HEK293T (cell line): ENCODE measurements at places on chromosomes 11 and 22.

- peak; percentile 90 for DNase-seq
These were observed 255 bp upstream of the SYNGR1 start for GRCh38 chr22:39349506-39349966.

DNA sequence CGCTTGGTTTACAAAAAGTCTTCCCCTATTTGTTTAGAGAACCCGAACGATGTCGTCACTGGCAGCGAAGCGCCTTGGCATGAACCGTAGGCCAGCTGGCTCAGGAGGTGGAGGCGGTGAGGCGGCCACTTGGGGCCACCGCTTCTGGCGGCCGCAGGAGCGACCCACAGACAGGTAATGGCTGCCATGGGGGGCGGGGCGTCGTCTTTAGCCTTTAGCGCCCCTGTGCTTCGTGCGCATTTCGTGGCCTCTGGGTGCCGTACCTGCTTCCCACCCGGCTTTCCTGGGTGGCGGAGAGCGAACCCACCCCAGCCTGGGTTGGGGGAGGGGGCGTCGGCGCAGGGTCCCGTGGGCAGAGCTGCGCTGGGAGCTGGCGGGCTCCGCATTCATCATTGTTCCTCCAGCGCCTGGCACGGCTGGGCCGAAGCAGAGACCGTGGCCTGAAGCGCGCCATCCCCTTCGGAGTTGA, 469 bp upstream of the OSBP2 start:
- DNase-seq: peak; percentile 66

- DNase-seq: no peak
These were observed 59.9 kb upstream of the B3GNT6 start for GRCh38 chr11:76974179-76974891.

- no peak for DNase-seq
These were observed 31.6 kb upstream of the ACCSL start for GRCh38 chr11:44016131-44016530.

GRCh38 chr11:99325847-99326246, 305.1 kb downstream of the CNTN5 start:
- no peak for DNase-seq
